AML-193 (cell line): ENCODE measurements at places on chromosomes 1 and 21.

GRCh38 chr21:46594276-46594675, 10.6 kb downstream of the S100B start:
- no peak for DNase-seq

GRCh38 chr1:116666187-116667077, 1.1 kb downstream of the IGSF3 start:
- DNase-seq: no peak

GRCh38 chr1:2642131-2642559, 9.3 kb upstream of the MMEL1 start:
- DNase-seq: no peak

- no peak for DNase-seq
Observed at GRCh38 chr1:157115429-157115838, 15.8 kb upstream of the ETV3L start.

DNA sequence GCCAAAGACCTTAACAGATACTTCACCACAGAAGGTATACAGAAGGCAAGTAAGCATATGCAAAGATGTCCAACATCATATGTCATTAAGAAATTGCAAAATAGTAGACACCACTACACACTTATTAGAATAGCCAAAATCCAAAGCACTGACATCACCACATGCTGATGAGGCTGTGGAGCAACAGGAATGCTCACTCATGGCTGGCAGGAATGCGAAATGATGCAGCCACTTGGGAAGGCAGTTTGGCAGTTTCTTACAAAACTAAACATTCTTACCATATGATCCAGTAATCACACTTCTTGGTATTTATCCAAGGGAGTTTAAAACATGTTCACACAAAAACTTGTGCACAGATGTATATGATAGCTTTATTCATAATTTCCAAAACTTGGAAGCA, 261.2 kb upstream of the AJAP1 start:
- DNase-seq: no peak

DNA sequence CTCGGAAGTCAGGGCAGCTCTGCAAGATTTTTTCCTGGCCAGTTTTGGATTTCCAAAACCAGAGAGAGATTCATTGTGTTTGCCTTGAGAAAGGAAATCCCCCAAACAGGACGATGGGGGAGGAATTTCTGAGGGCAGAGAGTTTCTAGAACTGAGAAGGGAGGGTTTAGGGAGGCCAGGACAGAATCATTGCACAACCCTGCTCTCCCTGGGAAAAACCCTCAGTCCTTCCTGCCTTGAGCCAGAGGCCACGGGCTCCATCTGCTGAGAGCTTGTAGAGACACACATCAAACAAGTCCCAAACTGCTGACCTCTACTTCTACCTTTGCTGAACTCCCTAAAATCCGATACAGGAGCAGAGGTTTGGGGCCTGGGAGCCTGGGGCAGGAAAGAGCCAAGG, 99.7 kb downstream of the NMNAT2 start:
- no peak for DNase-seq

DNA sequence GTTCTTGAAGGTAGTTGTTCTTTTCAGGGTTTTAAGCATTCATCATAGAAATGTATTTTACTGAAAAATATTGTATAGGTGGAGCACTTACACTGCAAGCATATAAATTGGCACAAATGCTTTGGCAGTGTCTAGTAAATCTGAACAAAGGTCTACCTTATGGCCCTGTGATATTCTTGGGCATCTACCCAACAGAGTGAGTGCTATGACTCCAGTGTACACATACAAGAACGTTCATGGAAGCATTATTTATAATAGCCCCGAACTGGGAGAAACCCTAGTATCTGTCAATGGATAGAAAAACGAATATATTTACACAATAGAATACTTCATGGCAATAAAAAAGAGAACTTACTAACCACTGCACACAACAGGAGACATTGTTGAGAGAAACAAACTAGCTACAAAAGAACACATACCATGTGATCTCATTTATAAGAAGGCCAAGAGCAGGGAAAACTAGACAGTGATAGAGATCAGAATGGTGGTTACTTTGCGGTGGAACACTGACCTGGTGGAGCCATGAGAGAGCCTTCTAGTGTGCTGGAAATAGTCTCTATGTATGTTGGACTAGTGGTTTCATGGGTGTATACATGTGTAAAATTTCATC, 96.0 kb downstream of the MAB21L3 start:
- no peak for DNase-seq

DNA sequence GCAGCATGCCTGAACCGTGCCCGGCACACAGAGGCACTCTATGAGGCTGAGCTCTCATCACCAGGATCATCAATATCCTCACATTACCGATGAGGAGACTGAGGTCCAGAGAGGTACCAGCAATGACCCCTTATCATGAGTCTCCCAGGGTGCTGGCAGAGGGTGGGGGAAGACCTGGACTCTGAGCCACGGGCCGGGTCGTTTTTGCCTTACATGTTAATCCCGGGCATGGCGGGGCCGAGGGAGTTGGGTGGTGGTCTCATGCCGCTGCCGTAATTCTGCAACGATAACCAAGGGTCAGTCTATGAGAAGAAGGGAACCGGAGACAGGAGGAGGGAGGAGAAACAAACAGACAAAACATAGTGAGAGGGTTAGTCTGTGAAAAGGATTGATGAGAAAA, 43.1 kb downstream of the MRPL37 start:
- DNase-seq: no peak

DNA sequence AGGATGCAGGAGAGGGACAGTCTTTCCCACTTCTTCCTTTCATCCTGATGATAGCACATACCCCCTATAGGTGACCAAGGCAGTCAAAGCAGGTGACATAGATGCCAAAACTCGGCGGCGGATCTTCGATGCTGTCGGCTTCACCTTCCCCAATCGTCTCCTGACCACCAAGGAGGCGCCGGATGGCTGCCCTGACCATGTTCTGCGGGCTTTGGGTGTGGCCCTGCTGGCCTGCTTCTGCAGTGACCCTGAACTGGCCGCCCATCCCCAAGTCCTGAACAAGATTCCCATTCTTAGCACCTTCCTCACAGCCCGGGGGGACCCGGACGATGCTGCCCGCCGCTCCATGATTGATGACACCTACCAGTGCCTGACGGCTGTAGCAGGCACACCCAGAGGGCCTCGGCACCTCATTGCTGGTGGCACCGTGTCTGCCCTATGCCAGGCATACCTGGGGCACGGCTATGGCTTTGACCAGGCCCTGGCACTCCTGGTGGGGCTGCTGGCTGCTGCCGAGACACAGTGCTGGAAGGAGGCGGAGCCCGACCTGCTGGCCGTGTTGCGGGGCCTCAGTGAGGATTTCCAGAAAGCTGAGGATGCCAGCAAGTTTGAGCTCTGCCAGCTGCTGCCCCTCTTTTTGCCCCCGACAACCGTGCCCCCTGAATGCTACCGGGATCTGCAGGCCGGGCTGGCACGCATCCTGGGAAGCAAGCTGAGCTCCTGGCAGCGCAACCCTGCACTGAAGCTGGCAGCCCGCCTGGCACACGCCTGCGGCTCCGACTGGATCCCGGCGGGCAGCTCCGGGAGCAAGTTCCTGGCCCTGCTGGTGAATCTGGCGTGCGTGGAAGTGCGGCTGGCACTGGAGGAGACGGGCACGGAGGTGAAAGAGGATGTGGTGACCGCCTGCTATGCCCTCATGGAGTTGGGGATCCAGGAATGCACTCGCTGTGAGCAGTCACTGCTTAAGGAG, 2.9 kb downstream of the NCDN start:
- DNase-seq: no peak

GRCh38 chr1:27138368-27138767, 16.6 kb downstream of the SLC9A1 start:
- no peak for DNase-seq

DNA sequence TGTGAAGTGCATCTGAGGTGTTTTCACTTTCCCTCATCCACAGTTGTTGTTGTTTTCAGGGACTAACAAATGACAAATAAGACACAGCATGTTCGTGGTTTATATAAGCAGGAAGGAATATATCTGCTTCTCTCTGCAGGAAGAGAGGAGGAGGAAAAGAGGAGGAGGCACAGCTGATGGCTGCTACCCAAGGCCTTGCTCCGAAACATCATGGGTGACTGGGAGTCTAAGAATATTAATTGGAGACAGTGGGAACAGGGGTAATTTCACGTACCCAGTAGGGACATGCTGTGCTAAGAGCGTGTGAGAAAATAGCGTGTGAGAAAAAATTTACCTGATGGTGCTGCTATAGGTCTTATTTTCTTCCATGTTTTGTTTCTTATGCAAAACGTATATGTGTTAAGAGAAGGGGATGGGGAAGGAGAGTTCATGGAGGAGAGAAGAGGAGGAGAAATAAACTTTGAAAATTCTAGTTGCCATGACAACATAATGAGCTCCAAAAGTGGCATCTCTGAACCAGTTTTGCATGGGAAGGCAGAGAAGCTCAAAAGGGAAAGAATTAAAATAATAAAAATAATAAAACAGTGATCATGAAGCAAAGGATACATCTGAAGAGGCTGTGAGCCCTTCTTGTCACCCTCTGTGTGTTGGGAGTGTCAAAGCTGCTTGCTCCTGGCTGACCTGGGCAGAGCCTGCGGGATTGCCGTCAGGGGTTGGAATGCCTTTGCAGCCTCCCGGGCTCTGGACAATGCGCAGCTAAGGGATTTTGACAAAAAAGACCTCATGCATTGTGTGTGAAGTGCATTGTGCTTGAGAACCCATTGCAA, 192.0 kb downstream of the CACNA1E start:
- DNase-seq: no peak

DNA sequence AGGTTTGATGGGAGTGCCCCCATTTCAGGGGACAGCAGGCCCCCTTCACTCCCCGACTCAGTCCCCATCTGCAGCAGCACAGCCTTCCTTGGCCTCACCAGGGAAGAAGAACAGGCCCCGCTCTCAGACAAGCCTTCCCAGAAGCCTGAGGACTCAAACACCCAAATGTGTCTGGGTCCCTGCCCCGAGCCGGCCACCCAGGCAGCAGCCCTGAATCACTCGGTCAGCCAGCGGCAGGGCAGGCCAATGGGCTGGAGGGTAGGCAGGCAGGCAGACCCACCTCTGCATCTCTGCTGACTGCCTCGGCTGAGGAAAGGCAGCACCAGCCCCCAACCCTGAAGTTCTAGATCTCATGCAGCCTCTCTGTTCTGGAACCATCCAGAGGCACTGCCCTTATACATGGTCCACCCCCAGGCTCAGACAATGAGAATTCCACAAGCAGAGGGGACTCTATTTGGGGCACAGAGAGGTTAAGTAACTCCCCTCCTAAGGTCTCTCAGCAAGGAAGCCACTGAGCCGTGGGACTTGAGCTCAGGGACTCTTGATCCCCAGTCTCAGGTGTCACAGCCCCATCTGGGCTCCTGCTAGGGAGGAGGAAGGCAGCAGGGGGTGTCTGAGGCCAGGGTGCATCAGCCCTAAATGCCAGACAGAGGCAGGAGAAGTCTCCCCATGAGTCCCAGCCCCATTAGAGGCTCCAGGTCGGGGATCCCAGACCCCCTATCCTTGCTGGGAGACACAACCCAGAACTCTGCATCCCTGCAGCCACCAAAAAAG, 33.2 kb upstream of the RUNX3 start:
- no peak for DNase-seq

GRCh38 chr1:19370453-19371170, 58.5 kb downstream of the SLC66A1 start:
- DNase-seq: no peak

GRCh38 chr21:42258885-42259407, 40.0 kb downstream of the ABCG1 start:
- DNase-seq: no peak

- no peak for DNase-seq
Observed at GRCh38 chr1:99969260-99969728, 502 bp upstream of the SLC35A3 start.

GRCh38 chr1:196951711-196952394, 8.3 kb downstream of the CFHR2 start:
- DNase-seq: no peak

GRCh38 chr1:32178380-32179192, 889 bp upstream of the TXLNA start:
- peak; percentile 74 for DNase-seq

DNA sequence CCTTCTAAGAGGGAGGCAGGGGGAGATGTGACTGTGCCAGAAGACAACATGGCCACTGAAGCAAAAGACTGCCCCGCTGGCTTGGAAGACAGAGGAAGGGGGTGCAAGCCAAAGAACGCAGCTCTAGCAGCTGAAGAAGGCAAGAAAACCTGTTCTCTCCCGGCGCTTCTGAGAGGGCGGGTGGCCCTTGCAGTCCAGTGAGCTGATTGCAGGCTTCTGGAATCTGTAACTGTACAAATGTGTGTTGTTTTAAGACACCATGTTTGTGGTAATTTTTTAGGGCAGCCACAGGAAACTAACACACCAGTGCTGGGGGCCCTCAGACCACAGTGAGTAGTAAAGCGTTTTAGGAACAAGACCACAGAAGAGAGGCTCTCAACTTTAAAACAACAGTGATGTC, 47.0 kb downstream of the CD46 start:
- DNase-seq: no peak

DNA sequence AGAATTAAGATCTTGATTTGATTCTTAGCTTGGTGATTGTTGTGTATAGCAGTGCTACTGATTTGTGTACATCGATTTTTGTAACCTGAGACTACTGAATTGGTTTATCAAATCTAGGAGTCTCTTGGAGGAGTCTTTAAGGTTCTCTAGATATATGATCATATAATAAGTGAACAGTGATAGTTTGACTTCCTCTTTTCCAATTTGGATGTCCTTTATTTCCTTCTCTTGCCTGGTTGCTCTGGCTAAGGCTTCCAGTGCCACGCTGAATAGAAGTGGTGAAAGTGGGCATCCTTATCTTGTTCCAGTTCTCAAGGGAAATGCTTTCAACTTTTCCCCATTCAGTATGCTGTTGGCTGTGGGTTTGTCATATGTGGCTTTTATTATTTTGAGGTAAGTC, 61.5 kb upstream of the LYST start:
- no peak for DNase-seq

DNA sequence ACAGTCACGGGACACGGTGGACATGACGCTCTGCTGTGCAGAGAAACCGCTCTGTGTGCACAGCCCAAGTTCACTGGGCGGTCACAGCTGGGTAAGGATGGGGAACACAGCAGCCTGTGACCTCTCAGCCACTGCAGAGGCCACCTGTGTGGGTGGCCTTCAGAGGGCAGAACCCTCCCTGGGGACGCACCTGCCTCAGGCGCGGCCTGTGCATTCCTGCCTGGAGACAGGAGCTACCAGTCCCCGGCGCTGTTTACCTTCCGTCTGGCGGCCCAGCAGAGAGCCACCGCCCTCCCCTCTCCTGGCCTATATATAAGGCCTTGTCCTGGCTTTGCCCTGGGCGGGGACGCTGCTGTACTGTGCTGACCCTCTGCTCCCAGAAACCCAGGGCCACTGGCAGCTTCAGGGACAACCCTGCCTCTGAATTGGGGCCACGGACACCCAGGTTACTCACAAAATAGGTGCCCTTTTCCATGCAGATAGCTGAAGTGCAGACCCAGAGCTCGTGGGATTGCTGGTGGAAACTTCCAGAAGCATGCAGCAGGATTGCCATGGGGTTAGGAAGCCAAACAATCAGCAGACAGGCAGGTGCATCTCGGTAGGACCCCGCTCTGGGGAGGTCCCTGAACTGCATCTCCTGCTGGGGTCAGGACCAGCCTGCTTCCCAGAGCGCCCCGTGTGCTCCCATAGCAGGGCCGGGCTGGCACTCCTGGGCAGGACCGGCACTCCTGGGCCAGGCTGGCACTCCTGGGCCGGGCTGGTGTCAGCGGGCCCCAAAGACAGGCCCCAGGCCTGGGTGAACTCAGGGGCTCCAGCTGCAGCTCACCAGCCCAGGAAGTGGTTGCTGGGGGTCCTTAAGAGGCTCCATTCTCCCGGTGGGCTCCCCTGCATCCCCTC, 83.6 kb downstream of the SIK1 start:
- DNase-seq: no peak

GRCh38 chr1:11804666-11805421, 920 bp downstream of the MTHFR start:
- no peak for DNase-seq
